Renal cortical epithelial cell (primary cell): ENCODE measurements at places on chromosomes 6 and 20. TPM values are rescaled to one million over a fixed set of nuclear protein-coding genes. Genes with fewer than 3 reads are reported as not detected.
A peak's percentile ranks its signal among the peaks of the same experiment; 100 is the strongest.

- DNase-seq = no peak
These were observed 13.6 kb upstream of the SASH1 start for GRCh38 chr6:148328876-148329555.

GRCh38 chr6:71287038-71287437 is 1.6 kb upstream of the OGFRL1 start:
- DNase-seq = peak; percentile 19

DNA sequence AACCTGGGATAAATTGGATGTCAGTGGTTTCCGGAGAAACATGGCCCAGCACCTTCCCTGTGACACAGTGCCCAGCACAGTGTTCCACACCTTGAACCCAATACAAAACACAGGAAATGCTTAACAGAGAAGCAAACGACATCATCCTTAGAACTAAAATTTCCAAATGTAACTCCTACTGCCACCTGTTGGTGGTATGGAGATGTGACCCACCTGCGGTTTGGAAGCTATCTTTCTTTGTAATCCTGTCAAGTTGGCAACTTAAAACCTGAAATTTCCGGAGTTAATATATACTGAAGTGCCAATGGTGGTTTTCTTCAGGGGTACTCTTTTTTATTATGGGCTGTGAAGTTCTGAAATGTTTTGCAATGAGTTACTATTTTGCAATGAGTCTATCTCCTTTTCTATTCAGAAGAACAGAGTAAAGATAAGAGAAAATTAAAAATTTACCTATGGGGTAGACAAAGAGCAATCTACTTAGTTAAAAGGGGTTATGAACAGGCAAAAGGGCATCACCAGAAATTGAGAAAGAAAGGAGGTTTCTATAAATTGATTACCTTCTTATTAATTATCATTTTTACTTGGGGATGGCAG is 658.8 kb downstream of the PTPRT start:
- peak; percentile 1 for DNase-seq

COL21A1 gene
- 0.50 TPM in 1 of 2 replicates, not detected in the other for total RNA-seq

CD40 gene
- total RNA-seq = 38.6 and 89.6 TPM in 2 replicates

PCSK2 gene
- 0.15 TPM in 1 of 2 replicates, not detected in the other for total RNA-seq

SMPDL3A gene
- 8.4 and 9.6 TPM in 2 replicates for total RNA-seq

DNA sequence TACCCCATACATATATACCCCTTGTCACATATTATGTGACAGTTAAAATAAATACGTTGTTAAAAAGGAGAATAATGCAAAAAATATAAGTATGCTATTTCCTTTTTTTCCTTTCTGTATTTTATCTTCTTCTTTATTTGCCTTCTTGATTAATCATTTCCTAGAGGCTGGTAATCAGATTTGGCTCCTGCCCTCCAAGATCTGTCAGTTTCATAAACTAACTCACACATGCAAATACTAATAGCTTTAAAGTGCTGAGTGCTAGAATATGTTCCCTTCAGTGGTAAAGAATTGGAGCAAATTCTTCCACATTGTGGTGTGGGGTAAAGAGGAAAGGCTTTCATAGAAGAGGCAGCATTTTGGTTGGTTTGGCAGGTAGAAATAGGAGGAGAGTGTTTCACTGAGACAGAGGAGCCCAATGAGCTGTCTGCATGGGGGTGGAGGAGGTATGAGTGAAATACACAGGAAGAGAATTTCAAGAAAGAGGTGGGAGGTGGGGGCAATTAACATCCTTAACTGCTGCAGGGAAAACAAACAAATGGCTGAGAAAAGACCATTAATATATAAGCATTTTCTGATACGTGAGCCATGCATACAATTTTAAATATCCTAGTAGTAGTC is 523.9 kb downstream of the BMP2 start:
- peak; percentile 11 for DNase-seq

DHX16 gene
- 40.2 and 41.7 TPM in 2 replicates for total RNA-seq

GRCh38 chr6:31614684-31615578 is at the start of gene AIF1:
TSS of gene AIF1 (plus strand) at chr6:31615234. CDS start at chr6:31615330, 96 bp downstream.
- DNase-seq = no peak

CD93 gene
- total RNA-seq = 0.30 and 0.35 TPM in 2 replicates

DNA sequence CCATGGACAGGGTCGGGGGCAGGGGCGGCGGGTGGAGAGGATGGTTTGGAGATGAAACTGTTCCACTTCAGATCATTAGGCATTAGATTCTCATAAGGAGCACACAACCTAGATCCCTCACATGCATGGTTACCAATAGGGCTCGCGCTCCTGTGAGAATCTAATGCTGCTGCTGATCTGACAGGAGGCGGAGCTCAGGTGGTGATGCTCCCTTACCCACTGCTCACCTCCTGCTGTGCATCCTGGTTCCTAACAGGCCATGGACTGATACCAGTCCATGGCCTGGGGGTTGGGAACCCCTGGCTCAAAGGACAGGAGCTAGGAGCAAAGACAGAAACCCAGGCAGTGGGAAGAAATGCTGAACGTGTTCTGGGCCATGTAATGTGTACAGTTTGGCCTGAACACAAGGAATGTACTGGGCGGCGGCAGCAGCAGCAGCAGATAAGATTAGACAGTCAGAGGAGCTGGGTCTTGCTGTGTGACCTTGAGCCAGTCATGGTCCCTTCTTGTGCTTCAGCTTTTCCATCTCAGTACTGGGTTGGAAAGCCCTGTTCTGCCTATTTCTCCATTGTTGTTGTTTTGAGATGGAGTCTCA is 4.7 kb upstream of the SPAG4 start:
- DNase-seq = no peak

DNA sequence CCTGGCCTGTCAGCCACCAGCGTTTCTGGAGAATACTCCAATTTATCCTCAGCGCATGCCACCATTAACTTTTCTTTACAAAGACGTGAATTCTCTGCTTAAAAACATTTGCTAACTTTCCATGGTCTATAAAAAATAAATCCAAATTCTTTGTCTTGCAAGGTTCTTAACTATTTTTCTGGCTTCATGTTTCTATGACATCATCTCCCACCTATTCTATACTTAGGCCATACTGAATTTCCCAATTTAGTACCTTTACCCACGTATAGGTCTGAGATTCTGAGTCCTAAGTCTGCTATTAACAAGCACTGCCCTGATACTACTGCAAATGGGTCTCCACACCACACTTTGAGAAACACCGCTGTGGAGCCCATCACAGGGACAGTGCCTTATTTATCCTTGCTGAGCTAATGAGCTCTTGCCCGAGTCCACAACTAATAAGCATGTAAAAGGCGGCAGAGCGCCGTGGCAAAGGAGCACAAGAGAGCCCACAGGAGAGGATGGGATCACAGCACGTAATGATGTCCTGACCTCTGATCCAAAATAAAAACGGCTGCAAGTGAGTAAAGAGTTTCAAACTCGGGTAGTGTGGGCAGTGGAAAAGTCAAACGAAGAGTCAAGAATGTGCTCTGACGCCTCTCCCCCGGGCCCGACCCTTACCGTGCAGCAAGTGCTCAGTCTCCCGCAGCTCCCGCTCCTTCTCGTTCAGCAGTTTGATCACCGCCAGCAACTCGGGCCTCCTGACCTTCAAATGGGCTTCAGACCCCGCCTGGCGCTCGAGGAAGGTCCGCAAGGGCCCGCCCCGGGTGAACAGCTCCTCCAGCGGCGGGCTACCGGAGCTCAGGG is 519 bp downstream of the MTRF1L start:
- DNase-seq = no peak

GRCh38 chr6:15841937-15842726 is 179.3 kb upstream of the DTNBP1 start:
- no peak for DNase-seq

DNA sequence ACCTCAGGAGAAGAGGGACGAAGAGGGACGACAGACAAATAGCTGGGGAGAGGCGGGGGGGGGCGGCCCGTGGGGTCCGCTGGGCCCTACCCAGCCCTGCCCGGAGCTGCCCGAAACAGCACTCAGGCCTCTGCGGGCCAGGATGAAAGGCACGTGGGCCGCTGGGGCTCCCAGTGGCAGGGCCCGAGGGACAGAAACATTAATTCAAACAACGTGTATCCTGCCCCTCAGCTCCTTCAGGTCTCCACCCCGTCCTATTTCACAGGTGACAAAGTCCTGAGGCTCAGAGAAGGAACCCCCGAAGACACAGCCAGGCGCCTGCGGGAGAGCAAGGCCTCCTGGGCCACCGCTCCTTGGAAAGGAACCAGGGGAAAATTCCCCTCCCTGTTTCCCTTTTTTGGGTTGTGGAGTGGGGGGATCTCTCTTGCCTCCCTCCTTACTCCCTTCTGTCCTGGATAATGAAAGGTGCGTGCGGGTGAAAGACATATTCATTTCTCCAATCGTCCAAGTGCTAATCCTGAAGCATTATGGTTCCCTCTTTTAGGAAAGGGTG is 93.3 kb downstream of the RNASET2 start:
- no peak for DNase-seq

BIRC7 gene
- total RNA-seq = 0.15 TPM in 1 of 2 replicates, not detected in the other

LAMA2 gene
- total RNA-seq = 0.45 and 0.52 TPM in 2 replicates

CYP39A1 gene
- 0.69 and 5.2 TPM in 2 replicates for total RNA-seq

GRCh38 chr20:45670139-45670538 is at the start of gene WFDC11:
TSS of gene WFDC11 (minus strand) at chr20:45670239. CDS start at chr20:45650600, 19,639 bp downstream.
- DNase-seq = no peak

DNA sequence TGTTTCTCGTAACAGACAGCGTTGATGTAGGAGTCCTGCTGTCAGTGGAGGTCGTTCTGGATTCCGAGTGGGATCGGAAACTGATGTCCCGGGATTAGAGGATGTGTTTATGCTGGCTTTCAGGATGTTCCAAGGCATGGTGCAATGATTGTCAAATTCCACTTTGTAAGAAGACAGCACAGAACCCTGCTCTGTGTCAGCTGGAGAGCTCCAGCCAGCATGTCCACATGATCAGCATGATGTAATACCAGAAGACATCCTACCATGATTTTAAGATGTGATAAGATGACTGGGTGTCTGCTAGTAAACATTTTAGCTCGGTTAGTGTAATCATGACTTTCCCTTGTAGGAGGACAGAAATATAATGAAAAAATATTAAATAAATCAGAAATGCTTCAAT is 20.3 kb downstream of the ENPP1 start:
- no peak for DNase-seq

- no peak for DNase-seq
These were observed 105.6 kb downstream of the ELOVL4 start for GRCh38 chr6:79841577-79842375.

- no peak for DNase-seq
These were observed 13.5 kb downstream of the ZNF322 start for GRCh38 chr6:26646074-26646473.

MCCD1 gene
- total RNA-seq = 0.15 TPM in 1 of 2 replicates, not detected in the other

- no peak for DNase-seq
These were observed 133.6 kb downstream of the SH3BGRL2 start for GRCh38 chr6:79764747-79765146.

ACTL10 gene
- 2.8 and 4.2 TPM in 2 replicates for total RNA-seq

TGM2 gene
- total RNA-seq = 141 and 245 TPM in 2 replicates

- no peak for DNase-seq
These were observed 11.1 kb downstream of the BTN2A1 start for GRCh38 chr6:26468829-26469228.

ARFGEF3 gene
- total RNA-seq = 8.7 and 13.8 TPM in 2 replicates

MEP1A gene
- not detected in 2 replicates for total RNA-seq

ZFP57 gene
- total RNA-seq = 0.10 and 0.69 TPM in 2 replicates

TSPO2 gene
- total RNA-seq = not detected in 2 replicates

DNA sequence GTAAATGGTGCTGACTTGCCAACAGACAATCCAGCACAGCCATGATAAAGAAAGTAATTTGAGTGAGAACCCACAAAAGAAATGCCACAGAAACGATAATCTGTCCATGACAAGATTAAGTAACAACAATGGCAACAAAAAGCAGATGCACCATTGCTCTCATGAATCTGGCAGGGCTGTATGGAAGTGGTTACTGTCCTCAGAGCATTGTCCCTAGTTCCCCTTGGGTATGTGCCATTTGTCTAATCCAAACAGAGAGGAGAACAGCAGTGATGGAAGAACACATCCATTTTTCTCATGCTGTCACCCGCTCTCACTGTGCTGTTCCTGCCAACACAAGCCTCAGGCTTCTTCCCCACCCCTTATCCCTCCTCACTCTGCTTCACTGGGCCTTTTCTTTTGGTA is 65.8 kb downstream of the REV3L start:
- DNase-seq = no peak

- no peak for DNase-seq
These were observed 305.2 kb downstream of the ESR1 start for GRCh38 chr6:152112491-152113261.

- peak; percentile 37 for DNase-seq
These were observed 197.5 kb downstream of the ALDH8A1 start for GRCh38 chr6:134752445-134752844.

GRCh38 chr6:17945111-17945510 is 42.3 kb downstream of the KIF13A start:
- DNase-seq = no peak

EYS gene
- total RNA-seq = 0.10 and 0.87 TPM in 2 replicates

- peak; percentile 94 for DNase-seq
These were observed 148.0 kb downstream of the TMEM200A start for GRCh38 chr6:130513770-130514169.

DNA sequence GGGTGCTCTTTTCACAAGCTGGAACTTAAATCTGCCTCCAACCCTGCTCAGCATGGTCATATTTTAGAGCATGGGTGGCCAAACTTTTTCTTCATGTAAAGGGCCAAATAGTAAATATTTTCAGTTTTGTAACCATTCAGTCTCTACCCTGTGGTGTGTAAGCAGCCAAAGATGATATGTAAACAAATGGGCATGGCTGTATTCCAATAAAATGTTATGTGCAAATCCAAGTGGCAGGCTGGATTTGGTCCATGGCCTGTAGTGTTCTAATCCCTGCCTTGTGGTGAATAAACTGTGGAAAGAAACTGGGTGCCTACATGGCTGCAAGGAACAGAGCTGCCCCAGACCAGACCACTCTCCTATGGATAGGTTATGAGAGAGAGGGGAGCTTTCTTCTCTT is 32.7 kb downstream of the OGFRL1 start:
- no peak for DNase-seq

DNA sequence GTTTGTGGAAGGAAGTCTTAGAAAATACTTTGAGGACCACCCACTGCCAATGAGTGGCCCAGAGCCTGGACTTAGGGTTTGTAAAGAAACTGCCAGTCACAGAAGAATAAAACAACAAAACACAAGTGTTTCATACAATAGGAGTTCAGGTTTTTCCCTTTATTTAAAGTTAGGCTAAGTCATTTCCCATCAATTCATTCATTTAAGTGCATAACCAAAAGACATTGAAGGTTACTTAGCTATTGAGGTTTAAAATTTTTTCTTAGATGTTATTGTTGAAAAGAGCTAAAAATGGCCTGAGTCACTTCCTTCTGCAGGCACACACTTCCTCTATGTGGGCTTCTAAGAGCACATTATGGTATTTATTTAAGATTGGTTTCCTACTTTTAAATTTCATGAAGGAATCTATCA is 54.2 kb downstream of the ARMC2 start:
- peak; percentile 33 for DNase-seq
